ENCODE measurements at places on chromosomes 3 and 15.

DNA sequence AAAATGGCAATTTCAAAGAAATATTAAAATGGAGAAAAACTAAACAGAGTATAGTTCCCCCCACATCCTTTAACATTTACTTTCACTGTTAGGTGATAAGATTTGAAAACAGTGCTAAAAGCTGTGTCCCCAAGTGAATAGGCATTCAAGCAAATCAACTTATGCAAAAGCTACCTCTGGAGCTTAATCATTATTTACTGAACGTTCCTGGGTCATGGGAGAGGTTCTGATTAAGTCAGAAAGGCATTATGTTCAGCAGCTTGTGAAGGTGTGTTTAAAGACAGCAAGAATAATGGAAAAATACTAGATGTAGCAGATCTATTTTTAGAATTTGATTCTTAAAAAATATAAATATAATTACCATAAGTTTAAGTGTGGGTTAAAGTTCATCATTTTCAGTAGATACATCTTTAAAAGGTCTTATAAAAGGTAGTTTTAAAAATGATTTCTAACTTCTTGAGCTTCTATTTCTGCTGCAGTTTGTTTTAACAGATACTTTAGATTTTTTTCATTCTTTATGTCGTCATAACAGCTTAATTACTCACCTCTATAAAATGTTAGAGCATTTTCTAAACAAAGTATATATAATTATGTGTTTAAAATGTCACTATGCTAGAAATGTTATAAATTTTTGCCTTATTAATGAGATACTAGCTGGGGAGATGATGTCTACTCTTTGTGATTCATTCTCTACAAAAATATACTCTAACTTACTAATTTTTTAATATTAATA, 127.9 kb downstream of the MITF start:
- DNase-seq = no peak

GRCh38 chr3:128505771-128506170, 12.8 kb upstream of the GATA2 start:
- DNase-seq = no peak

GRCh38 chr3:67324554-67324953, 326.4 kb downstream of the KBTBD8 start:
- DNase-seq = no peak

DNA sequence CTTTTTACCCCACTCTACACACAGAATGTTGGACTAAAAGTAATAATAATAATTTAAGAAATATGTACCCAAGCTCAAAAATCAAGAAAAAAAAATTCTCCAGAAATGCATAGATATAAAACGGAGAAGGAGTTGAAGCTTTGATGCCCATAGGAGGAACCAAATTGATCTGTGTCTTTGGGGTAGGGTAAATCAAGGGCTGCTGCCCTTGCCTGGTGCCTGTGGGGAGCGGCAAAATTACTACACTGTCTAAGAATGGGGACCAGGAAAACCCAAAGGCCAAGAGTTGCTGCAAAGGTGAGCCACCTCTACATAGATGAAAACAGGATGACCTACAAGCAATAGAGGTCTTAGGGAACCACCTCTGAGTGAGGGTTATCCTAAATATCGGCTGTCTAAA, 56.0 kb upstream of the SPPL2A start:
- no peak for DNase-seq

- no peak for DNase-seq
Measured at GRCh38 chr15:90863987-90864386, 4.4 kb upstream of the FURIN start.

- DNase-seq = peak; percentile 50
Measured at GRCh38 chr3:52446631-52447511, 2.0 kb upstream of the SEMA3G start.

DNA sequence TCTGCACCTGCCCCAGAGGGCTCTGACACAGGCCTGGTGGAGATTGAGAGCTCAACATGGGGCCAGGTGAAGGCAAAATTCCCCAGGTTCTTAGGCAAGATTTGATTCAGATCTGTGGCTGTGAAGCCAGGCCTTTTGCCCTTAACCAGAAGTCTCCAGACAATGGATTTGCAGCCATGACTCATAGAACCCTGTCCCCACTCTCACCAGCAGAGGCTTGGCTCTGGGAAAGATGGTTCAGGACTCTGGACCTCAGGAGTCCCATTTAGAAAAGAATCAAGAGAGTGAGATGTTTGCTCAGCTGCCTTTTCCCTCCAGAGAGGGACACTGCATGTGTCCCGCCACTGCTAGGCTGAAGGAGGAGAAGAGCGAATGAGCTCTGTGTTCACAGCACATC, 361.4 kb upstream of the ICE2 start:
- no peak for DNase-seq

DNA sequence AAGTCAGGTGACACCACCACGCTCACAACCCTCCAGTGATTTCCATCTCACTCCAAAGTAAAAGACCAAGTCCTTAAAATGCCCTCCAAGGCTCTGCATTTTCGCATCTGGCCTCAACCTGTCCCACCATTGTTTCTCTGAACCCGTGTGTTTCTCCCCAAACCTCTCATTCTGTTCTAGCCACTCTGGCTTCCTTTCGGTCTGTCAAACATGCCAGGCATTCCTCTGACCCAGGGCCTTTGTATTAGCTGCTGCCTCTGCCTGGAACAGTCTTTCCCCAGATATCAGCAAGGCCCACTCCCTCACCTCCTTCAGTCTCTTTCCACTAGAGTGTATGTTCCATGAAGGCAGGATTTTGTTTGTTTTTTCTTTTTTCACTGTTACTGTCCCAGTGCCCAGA, 16.0 kb downstream of the MAP2K5 start:
- DNase-seq = no peak

- DNase-seq = no peak
Measured at GRCh38 chr3:17810759-17811158, 68.3 kb upstream of the TBC1D5 start.

DNA sequence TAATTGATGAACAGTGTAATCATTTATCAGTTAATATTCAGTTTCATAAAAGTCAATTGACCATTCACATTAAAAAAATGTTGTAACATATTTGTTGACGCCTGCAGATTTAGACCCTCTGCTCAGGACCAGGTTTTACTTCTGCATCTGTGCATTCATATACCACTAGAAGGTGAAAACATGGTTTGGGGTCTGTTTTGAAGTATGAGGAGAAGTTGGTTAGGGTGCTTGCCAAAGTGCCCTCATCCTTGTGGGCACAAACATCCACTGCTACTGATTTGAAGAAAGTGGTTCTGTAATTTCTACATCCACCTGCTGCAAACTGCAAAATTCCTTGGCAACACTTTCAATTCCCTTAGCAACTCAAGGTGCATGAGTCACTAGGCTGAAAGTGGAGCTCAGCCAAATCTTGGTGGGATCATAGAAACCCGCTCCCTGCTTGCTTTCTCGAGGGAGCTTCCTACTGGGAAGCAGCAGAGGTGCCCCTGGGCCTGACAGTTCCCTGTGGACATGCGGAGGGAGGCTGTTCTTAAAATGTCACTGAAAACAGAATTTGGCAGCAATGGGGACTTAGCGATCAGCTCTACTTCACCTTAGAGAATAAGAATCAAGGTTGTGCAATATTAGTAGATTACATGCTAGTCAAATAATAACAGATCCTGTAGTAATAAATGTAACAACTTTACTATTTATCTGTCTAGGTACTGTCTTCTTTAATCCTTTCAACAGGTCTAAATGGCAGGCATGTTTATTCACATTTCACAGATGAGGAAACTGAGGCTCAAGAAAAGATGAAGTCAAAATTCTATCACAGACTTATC, 301.0 kb upstream of the TBL1XR1 start:
- DNase-seq = no peak

- DNase-seq = no peak
Measured at GRCh38 chr15:25739687-25740121, 123.4 kb downstream of the ATP10A start.

- no peak for DNase-seq
Measured at GRCh38 chr3:46316206-46316605, 37.7 kb upstream of the CCR2 start.

DNA sequence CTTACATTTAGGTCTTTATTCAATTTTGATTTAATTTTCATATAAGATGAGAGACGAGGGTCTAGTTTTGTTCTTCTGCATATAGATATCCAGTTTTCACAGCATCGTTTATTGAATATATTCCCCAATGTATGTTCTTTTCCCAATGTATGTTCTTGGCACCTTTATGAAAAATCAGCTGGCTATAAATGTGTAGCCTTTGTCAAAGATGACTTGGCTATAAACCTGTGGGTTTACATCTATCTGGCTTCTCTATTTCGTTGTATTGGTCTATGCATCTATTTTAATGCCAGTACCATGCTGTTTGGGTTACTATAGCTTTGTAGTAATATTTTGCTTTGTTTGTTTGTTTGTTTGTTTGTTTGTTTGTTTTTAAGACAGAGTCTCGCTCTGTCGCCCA, 11.7 kb upstream of the IREB2 start:
- no peak for DNase-seq

- no peak for DNase-seq
Measured at GRCh38 chr3:40620151-40620550, 95.4 kb downstream of the ZNF621 start.

GRCh38 chr15:40282869-40283614, at the start of gene ANKRD63:
Gene ANKRD63, minus strand, starts transcription at chr15:40283064. Its CDS starts 478 bp downstream, at chr15:40282586.
- DNase-seq = no peak

DNA sequence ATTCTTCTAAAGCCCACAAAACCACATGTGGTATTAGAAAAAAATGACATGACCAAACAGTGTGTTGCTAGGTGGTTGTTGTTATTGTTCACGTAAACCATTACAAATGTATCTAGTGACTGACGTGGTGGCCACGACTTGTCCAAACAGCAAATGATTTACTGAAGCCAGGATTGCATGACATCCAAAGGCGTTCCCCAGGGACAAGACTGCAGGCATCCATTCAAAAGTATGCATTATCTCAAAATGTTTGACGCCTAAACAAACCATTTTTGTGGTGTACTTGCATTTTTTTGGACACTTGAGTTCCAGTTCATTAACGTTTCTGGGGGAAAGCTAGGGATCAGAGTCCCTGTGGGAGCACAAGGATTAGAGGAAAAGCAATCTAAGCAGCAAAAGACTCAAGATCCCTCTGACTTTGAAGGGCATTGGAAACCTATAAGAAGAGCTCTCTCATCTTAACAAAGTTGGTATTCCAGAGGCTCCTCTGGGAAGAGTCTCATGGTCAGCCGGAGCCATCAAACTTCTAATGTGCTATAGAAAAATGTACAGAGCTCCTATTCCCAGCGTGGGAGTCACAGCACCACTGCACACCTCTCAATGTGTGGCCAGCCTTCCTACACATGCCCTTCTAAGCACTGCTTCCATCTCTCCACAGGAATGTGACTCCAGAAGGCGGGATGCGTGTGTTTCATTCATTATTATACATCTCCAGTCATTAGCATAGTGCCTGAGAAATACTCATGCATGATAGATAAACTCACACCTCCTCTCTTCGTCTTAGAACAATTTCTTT, 62.9 kb downstream of the FBN1 start:
- DNase-seq = no peak

DNA sequence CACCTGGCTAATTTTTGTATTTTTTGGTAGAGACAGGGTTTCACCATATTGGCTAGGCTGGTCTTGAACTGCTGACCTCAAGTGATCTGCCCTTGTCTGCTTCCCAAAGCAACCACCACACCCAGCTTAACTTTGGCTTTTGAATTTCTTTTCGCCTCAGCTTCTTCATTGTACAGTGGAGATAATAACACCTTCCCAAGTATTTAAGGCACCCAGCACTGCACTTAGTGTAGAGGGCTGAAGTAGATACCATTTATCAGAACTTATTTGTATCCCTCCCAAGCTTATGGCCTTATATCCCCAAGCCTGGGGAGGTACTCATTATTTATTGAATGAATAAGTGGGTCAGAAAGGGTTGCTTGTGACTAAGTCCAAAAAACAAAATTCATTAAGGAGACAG, 2.3 kb downstream of the SQOR start:
- no peak for DNase-seq

- no peak for DNase-seq
Measured at GRCh38 chr15:56804938-56805337, 71.6 kb upstream of the ZNF280D start.

- no peak for DNase-seq
Measured at GRCh38 chr3:4985330-4986174, 6.3 kb downstream of the BHLHE40 start.

GRCh38 chr15:97627634-97628033, 332.9 kb upstream of the ARRDC4 start:
- DNase-seq = no peak

- no peak for DNase-seq
Measured at GRCh38 chr15:46278486-46279090, 643.8 kb downstream of the SQOR start.

Measured in stimulated activated CD4-positive, alpha-beta T cell treated with anti-CD3 and anti-CD28 coated beads, Interleukin-1b, Interleukin-23, amount 100 ng/mL, for 1 hour (primary cell).